ENCODE measurements at places on chromosomes 11 and 22.

- no peak for DNase-seq
Observed at GRCh38 chr22:25051073-25051472, 98.6 kb downstream of the KIAA1671 start.

- DNase-seq, result no peak
Observed at GRCh38 chr11:24515632-24516031, 18.8 kb downstream of the LUZP2 start.

- peak; percentile 45 for DNase-seq
Observed at GRCh38 chr22:45101515-45102227, 62.1 kb upstream of the NUP50 start.

GRCh38 chr11:61334434-61335354 lies 1.7 kb downstream of the TKFC start:
- peak; percentile 10 for DNase-seq

DNA sequence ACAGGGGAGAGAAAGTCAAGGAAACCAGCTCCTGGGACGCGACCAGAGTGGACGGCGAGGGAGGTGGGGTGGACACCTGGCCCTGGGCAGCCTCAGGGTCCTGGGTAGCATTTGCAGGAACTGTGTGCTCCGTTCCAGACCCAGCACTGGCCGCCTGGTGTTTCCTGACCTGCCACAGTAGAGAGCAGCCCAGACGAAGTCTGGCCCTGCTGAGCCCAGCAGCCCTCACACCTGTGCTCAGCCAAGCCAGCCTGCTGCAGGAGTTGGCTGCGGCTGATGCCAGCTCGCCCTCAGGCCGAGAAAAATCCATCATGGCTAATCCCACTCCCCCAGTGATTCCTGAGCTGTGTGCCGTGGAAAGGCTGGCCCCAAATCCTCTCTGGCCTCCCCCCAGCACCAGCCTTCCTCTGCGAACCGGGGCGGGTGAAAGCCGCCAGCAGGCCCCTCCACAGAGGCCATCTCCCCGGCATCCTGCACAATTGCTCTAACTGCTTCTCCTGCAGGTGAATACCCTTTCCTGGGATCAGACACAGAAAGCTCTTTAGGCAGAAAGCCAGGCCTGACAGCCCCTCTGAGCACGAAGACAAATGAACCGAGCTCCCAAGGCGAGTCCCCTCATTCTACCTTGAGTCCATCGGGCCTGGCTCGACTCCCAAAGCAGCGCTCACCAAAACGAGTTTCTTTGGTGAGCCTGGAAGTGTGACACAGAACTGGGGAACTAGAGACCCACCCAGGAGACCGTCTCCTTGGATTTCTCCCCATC lies 88.6 kb downstream of the RTL6 start:
- no peak for DNase-seq

DNA sequence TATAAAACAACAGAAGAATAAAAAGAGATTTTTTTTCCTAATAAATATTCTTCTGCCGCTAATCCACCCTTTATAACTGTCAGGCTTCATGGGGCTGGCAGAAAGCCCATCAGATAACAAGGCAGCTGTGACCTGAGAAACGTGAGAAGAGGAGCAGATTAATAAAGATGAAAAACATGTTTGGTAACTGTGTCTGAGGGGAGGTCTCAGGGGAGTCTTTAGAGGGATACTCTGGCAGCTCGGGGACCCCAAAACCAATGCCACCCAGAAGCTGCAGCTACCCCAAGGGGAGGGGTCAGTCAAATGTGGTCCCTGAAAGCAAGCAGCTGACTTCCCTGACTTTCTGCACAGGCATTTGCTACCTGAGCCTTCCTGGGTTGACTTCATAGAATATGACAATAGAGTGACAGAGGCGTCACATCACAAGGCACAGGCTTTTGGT lies 48.4 kb upstream of the POU2AF1 start:
- DNase-seq, result peak; percentile 35

GRCh38 chr22:49197986-49198704 lies 629.5 kb downstream of the BRD1 start:
- DNase-seq, result no peak

DNA sequence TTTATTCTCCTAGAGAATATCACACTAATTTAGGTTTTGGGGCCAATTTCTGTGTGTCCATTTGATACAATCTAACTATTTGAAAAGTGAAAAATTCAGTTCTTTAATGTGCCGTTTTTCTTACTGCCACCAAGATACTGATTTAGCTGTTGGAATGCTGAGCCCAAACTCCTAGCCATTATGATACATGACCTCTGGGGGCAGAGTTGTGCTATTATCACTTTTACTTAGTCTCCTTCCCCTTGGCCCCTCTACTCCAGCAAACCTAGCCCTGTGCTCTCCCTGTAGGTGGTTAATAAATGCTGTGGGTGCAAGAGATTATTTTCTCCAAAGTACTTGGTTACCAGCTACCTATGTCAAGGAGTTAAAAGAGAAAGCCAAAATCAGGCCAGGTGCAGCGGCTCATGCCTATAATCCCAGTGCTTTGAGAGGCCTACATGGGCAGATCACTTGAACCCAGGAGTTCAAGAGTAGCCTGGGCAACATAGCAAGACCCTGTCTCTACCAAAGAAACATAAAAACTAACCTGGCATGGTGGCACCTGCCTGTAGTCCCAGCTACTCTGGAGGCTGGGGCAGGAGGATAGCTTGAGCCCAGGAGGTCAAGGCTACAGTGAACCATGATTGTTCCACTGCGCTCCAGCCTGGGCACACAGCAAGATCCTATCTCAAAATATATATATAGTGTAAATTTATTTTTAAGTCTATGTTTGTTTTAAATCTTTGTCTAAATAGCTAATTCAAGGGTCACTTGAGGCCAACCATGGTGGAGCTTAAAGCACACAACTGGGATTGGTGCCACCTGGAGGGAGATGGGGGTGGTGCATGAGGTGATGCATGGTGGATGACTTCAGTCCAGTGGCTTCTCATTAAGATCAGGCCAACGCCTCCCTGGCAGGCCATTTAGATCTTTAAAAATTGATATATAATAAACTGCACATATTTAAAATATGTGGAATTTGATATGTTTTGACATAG lies 193.2 kb upstream of the PLET1 start:
- peak; percentile 41 for DNase-seq

DNA sequence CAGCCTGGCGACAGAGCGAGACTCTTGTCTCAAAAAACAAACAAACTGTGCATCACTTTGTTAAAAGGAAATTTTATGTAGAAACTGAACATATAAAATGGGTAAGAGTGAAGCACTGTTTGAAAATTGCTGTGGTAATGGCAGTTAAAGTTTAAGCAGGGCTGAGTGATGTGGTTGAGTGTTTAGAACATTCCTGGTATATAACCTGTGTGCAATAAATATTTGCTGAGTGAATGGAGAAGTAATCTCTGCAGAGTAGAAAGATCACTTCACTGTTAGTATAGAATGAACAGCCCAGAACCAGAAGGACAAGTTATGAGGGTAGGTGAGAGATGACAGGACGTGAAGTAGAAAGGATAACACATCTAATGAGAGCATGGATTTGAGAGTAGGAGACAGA lies 27.3 kb downstream of the CECR2 start:
- DNase-seq, result no peak

- no peak for DNase-seq
Observed at GRCh38 chr22:37340331-37341262, 58.3 kb downstream of the CYTH4 start.

DNA sequence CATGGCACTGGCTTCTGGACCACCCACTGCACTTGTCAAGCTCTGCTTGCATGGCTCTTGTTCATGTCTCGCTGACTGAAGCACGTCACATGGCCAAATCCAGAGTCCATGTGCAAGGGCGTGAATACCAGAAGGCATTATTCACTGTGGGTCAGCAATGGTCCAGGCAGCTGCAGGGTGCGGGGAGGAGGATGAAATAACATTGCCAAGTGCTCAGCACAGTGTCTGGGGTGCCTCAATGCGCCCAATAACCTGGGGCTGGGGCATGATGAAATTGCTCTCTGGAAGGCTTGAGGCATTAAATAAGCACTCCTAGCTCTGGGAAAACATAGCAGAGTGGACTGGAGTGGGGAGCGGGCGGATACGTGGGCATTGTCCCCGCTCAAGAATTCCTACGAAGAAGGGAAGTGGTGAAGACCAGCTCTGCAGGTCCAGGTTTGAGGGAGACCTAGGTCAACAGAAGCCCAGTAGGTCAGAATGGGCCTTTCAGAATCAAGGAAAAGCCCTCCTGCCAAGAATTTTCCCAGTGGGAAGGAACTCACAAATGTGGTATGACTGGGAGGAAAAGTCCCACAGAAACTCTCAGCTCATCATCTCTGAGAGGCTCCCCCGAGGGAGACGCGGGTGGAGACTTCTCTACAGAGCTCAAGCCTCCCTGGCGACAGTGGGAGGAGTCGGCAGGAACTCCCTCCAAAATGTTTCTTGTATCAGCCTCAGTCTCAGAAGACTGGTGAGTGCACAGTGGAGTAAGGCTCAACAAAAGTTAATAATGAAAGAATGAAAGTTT lies 15.3 kb upstream of the ACCSL start:
- no peak for DNase-seq

- DNase-seq, result no peak
Observed at GRCh38 chr11:120611581-120611980, 100.0 kb downstream of the GRIK4 start.

- DNase-seq, result no peak
Observed at GRCh38 chr11:102564110-102564509, 33.6 kb upstream of the MMP7 start.

GRCh38 chr11:65868076-65868667 lies 4.4 kb downstream of the EFEMP2 start:
- no peak for DNase-seq

GRCh38 chr22:27725661-27726060 lies 75.9 kb downstream of the MN1 start:
- DNase-seq, result no peak

GRCh38 chr11:120268686-120269085 lies 28.7 kb downstream of the POU2F3 start:
- no peak for DNase-seq

- no peak for DNase-seq
Observed at GRCh38 chr22:48236261-48236660, 1473.8 kb downstream of the TBC1D22A start.

GRCh38 chr22:36588285-36588684 lies 59.3 kb upstream of the EIF3D start:
- no peak for DNase-seq

GRCh38 chr11:57341250-57341808 lies 3.2 kb downstream of the P2RX3 start:
- no peak for DNase-seq

DNA sequence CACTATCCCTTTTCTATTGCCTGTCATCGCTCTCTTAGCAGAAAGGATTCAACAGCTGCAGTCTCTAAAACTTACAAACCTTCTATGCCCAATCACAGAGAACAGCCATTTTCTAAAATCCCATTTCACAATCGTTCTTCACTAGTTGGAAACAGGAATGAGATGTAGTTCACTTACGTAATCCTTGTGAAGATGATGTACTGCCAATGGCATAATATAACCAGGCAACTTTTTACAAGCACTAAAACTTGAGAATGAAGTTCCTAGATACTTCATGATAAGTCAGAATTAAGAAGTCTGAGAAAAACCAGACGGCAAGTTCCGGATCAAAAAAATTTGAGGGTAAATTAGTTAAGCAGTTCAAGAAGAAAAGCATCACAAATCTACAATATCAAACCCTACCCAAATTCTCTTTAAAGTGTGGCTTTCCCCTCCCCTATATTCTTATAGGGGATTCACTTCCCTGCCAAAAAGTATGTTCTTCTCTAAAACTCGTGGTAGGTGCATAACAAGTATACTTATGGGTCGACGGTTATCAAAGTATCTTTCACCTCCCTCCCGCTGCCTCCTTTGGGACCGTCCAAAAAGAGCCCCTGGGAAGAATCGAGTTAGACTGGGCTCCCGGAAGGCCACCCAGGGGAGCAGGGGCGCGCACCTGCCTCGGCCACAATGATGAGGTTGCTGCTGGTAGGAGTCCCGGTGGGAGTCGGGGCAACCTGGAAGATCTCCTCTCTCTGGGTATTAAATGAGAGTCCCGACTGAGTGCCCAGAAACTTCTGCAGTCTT lies 666 bp downstream of the MSANTD4 start:
- no peak for DNase-seq

DNA sequence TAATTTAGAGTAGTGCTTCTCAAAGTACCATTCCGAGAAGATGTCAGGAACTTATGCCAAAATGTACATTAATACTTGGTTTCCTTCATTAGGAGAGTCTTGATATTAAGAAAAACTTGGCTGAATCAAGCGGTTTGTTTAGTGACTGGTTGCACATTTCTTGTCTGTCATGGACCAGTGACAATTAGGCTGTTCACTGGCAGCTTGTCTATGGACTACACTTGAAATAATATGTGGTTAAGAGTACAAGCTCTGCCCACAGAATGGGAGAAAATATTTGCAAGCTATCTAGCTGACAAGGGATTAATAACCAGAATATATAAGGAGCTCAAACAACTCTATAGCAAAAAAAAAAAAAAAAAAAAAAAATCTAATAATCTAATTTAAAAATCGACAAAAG lies 24.6 kb downstream of the COA4 start:
- DNase-seq, result no peak
